ENCODE measurements at places on chromosomes 11 and 22.

- no peak for DNase-seq
Measured at GRCh38 chr11:60315871-60316270, 11.2 kb upstream of the MS4A6E start.

- peak; percentile 85 for DNase-seq
Measured at GRCh38 chr11:133134314-133135173, 397.8 kb downstream of the OPCML start.

DNA sequence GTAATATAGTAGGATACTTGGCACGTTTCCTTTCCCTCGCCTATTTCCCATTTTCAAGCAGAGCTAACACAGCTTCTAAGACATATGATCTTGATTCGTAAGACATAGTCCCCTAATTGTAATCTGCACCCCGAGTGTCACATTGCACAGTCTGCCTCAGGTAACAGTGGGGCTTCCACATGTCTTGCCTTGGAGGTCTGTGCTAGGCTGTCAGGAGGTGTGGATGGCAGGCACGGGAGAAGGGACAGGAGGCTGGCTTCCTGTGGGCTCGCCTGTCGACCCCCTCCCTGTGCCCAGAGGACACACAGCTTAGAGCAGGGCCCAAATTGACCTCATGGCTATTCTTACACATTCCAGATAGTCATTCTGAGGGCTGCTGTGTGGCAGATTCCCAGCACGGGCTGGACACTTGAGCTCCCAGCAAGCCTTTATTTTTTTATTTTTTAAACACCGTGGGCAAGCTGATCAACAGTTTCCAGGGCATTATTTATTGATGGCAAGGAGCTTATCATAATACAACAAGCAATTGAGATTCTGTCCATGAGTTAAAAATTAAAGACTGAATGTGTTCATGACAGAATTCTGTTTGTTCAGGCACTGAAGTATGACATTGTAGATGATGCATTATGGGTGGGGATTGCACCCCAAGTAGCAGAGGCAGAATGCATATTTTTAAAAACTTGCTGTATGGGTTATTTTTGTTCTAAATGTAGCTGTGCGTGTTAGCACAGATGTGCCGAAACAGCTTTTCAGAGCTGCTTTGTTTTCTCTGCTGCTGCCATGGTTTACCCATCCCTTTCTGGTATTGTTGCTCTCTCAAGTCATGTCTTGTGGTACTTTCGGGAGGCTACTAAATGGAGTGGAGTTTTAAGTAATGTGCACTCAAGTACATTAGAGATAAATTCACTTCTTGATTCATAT, 113.0 kb downstream of the ATXN10 start:
- no peak for DNase-seq

DNA sequence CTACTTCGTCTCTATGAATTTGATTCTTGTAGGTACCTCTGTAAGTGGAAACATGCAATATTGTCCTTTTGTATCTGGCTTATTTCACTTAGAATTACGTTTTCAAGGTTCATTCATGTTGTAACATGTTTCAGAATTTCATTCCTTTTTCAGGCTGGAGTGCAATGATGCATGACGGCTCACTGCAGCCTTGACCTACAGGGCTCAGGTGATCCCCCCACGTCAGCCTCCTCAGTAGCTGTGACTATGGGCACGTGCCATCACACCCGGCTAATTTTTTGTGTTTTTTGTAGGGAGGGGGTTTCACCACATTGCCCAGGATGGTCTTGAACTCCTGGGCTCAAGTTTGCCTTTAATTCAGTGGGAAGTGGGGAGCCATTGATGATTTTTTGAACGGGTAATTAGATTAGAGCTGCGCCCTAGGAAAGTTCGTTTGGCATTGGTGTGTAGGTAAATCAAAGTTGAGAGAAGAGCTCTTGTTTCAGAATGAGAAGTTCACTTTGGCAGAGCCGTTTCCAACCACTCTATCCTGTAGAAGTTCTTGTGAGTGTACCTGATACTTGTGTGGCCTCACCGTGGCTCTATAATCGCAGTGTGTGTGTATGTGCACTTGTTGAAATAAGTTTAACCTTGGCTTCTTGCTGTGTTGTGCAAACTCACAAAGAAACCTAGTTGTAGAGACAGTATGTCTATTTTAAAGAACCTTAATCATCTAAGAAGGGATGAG, 115.9 kb downstream of the NAV2 start:
- DNase-seq, result no peak

GRCh38 chr11:30504468-30504867, 81.7 kb downstream of the MPPED2 start:
- no peak for DNase-seq

DNA sequence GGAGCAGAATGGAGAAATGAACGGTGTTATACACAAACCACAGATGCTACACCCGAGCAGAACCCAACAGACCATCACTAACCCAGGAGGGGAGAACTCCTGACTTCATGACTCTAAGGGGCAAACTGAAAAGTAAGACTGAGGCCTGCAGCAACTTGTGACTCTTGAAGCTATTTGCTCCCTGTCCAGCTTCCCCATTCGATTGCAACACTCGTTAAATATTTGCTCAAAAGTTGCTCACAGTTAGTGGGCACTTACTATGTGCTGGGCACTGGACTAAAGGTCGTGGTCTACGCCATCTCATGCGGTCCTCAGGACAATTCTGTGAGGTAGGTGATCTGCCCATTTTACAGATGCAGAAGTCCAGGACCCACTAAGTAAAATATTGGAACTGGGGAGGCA, 9.5 kb upstream of the ADA2 start:
- DNase-seq, result no peak

DNA sequence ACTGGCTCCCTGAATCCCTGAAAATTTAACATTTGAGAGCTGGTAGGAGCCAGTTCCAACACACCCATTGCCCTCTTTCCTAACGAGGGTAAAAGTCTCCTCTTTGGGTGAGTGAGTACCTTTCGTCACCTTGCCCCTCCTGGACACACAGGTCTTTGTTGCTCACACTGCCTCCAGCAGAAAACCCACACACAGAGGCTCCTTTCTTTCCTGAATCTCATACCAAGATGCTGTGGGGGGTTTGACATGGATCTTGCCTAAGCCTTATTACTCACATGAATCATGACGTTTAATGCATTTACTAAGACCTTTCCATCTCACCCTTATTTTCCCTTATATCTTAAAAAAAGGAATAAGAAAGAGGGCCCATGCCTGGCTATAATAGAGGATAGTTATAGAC, 53.0 kb downstream of the PARVA start:
- DNase-seq, result no peak

- DNase-seq, result no peak
Measured at GRCh38 chr11:109957000-109957399, 136.2 kb upstream of the ZC3H12C start.
